ENCODE measurements at places on chromosomes 11 and 22.

DNA sequence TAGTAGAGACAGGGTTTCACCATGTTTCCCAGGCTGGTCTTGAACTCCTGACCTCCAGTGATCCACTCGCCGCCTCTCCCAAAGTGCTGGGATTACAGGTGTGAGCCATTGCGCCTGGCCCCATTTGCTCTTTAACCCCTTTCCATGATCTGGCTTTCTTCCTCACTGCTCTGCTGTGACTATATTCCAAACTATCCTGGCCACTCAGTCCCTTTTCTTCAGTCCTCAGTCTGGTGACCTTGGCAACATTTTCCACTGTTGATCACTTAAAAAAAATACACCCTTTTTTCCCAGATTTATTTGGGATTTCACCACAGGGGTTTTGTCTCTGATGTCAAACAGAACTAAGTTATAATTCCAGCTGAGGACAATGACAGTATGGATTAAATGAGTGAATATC lies 24.5 kb downstream of the MMP20 start:
- no peak for DNase-seq

GRCh38 chr11:32062540-32062939 lies 28.3 kb upstream of the RCN1 start:
- DNase-seq = no peak

DNA sequence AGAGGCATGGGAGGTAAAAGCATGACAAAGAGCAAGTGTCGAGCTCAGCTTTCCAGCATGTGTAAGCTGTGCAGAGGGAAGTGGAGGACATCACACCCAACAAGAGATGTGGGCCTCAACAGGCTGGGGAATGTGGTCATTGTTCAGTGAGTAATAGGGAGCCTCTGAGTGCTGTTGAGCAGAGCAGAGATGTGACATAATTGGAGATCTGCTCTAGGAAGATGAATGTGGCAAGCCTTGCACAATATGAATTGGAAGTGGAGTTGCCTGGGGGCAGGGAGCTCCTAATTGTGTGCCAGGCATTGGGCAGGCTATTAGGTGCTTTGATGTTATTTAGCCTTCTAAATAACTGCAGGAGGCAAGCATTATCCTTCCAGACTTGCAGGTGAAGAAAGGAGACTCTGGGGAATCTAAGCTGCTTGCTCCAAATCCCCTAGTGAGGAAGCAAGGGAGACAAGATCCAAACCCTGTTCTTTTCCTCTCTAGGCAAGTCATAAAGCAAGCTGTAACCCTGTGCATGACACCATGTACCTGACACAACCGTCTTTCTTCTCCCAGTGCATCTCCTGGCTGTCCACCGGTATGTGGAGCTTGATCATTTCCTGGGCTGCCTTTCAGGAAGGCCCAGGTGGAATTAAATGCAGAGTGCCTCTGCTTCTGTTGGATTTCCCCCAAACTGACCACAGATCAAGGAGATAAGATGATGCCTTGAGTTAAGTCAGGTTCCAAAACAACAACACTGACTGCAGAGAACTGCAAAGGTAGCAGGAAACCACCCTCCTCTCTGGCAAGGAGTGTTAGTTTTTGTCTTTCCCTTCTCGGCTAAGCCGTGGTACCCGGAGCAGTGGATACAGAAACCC lies 221.4 kb downstream of the TENM4 start:
- no peak for DNase-seq

GRCh38 chr11:18709414-18709813 lies 10.8 kb downstream of the TMEM86A start:
- DNase-seq = no peak

DNA sequence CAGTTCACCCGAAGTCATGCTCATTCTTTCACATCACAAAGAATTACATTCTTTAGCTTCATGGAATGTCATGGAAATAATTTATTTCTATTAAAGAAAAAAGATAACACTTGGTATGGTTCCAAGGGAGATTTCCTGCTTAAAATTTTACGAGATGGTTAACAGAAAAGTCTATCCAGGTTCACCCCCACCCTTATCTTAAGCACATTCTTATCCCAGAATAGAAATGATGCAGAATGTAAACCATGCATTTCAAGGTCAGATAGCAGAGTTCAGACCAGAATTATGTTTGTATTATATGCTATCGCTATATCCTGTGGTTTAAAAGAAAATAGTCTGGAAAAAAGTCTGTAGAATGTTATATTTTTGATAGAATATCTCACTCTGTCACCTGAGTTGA lies 58.7 kb downstream of the GAS2 start:
- no peak for DNase-seq

- no peak for DNase-seq
These were observed 14.2 kb downstream of the PRR33 start for GRCh38 chr11:1877211-1878136.

DNA sequence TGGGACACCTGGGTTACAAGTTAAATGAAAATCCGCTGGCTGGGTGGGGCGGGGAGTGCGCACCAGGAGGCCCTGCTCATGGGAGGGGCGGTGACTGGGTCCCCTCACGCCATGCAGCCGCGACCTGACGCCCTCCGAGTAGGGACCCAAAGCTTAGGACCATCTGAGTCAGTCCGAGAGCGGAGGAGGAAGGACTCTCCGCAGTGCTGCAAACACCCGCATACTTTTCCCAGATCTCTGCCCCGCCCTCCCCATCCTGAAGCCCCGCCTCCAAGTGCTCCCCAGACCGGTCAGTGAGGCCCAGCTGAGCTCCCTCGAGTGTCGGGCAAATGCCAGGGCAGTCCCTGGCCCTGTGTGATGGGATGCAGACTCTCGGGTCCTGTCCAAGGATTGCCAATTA lies 6.6 kb upstream of the FLI1 start:
- no peak for DNase-seq

- DNase-seq = no peak
These were observed 291.5 kb downstream of the MN1 start for GRCh38 chr22:27510024-27510423.

DNA sequence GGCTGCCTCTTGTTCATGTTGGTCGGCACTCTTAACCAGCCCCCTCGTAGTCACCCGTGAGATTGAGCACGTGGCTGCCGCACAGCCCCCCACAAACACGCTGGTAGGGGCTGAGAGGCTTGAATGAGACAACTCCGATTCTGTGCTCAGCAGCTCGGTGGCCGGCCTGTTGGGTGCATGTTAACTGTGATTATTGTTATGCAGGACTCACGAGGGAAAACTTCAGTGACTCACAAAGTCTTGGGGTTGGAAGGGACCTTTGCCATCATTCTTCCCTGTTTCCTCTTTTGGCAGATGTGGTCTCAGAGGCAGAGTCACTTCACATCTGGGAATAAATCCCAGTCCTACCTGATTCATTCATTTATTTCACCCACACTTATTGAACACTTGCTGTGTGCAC lies 75.2 kb downstream of the ADAMTS15 start:
- no peak for DNase-seq

GRCh38 chr11:57001674-57002401 lies 13.1 kb downstream of the OR5AK2 start:
- no peak for DNase-seq

GRCh38 chr11:111460856-111461255 lies 51.3 kb downstream of the BTG4 start:
- DNase-seq = no peak

DNA sequence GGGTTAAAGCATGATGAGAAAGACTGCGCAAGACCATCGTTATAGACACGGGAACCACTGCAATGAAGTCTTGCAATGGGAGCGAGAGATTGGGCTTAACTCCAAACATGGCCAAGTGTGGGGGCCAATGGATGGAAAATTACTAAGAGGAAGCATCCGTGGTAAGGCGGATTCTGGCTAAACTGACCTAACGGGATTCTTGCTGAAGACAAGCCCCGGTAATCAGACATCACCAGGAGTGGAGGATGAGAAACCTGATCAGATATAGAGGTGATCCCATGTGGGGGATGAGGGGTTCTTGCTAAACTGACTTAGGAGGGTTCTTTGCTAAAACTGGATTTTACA lies 5.8 kb upstream of the SYNGR1 start:
- no peak for DNase-seq

DNA sequence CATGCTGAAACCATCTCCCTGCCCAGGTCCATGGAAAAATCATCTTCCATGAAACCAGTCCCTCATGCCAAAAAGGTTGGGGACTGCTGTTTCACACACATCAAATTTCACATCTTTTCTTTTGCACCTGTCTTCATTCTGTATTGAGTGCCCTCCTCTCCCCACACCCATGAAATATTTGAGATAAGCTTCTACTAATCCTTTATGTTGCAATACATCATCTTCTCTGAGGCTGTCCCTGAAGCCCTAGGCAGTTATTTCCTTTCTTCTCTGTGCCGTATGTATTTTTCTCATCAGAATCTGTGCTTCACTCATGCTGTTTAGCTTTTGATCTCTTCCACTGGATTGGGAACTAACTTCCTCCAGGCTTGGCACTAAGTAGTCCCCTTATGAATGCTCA lies 40.0 kb upstream of the RRM1 start:
- no peak for DNase-seq

DNA sequence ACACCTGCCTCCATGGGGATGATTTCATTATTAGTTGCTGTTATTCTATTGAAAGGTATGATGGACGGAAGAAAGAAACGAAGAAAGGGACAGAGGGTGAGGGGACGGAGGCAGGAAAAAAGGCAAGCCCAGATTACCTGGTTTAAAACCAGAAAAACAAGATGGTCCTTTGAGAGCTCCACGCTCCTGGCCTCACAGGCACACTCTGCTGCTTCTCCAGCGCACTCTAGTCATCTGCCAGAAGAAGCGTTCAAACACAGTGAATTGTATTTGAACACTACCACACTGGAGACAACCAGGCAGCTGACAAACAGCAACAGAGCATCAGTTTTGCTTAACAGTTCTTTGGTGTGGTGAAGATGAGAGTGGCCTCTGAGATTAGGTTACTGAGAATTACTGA lies 216.9 kb downstream of the CADM1 start:
- no peak for DNase-seq
